ENCODE measurements at places on chromosomes 5 and 9.

GRCh38 chr5:113039934-113040285, 63.3 kb downstream of the DCP2 start:
- no peak for DNase-seq

DNA sequence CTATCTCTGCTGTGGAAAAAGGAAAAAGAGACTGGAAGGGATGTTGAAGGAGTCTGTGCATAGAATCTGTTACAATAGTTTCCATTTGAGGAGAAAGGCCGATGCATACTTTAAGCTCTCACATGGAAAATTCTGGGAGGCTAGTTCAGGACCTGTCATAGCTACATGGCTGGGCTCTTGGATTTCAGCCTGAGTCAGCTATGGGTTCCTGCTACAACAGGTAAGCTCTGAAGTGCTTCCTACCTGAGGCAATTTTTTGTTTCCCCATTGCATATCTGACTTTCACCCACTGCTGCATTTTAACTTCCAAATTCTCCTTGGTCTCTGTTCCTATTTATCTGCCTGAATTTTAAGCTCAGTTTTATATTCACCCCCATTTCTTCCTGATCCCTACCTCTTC, 310.7 kb downstream of the RAB3C start:
- DNase-seq: no peak

- DNase-seq: no peak
These were observed 119.4 kb upstream of the IQGAP2 start for GRCh38 chr5:76283670-76284069.

DNA sequence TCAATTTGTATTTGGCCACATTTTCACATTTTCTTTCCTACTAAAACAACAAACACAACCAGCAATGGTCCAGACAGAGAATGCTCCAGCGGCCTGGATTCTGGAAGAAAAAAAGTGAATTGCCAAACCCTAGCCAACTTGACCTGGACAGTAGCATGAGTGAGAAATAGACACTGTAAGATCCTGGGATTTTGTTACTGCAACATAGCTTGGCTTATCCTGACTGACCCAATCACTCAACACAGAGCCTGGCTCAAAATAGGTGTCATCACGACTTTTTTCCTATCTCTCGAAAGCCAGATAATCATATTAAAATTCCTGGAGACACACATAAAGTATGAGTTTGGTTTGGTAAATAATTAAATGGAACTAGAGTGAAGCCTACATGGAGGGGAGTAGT, 25.4 kb upstream of the MVB12B start:
- DNase-seq: no peak

DNA sequence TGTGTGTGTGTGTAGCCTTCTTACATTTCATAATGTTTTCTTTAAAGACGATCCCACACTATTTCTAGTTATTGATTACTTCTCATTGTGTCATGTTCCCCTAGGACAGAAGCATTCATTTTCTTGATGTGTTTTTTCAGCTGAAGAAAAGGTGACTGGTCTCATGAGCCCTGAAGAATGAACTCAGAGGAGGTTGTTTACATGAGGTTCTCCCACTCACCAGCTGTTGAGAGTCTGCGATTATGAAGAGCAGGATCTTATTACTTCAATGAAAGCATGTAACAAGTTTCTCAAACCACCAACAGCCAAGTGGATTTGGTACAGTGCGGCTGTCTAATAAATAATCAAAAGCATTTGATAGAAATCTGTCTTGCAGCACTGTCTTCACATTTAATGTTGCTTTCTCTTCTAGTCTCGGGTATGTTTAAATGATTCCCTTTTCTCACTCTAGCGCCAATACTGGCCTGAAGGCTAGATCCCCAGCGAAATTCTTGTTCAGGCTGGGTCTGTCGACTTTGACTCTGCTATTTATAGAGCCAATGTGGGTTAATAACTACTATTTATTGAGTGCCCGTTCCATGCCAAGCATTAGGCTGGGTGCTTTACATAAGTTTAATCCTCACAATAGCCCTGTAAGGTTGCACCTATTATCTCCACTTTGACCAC, 9.6 kb upstream of the FSD1L start:
- DNase-seq: peak; percentile 23

- no peak for DNase-seq
These were observed 159.7 kb upstream of the VLDLR start for GRCh38 chr9:2461892-2462291.

Measured in NCI-H1436 treated with DMSO at 0.1 percent for 48 hours (cell line).